Left lung (tissue), 14 donors: ENCODE measurements at places on chromosomes 2 and 18. TPM values are rescaled to one million over a fixed set of nuclear protein-coding genes. Genes with fewer than 3 reads are reported as not detected.

DNA sequence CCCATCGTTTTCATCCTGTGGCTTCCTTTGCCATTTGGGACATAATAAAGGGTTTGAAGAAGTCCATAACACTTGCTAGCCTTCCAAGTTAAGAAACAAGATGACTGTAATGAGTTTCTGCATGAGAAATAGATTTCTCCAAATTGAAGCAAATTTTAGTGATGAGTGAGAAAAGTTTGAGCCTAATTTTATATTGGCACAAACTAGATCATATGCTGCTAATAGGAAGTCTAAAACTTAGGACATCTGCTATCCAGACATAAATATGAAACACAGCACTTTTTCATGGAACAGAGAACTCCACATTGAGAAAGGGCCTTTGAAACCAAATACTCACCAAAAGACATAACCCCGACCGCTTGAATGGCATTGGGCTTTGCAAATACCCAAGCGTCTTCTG is 39.8 kb downstream of the SLC38A11 start:
- DNase-seq = no peak

The POTEF gene
- 0.17 TPM for polyA plus RNA-seq

- no peak for DNase-seq
Observed at GRCh38 chr2:222468346-222468745, 44.0 kb downstream of the SGPP2 start.

DNA sequence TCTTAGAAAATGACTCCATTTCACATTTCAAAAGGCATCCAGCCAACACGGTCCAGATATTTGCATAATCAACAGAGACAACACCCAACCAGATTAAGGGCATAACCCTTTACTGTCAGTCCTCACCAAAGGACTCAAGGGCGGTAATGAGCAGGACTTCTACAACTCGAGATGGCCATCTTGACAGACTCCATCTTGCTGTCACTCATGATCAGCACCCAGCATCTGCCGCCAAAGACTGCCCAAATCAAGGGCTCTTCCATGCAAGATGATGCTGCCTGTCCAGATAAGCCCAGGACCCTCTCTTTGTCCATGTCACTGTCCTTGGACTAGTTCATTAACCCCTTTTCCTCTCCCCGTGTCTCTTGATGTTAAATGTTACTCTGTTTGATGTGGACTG is 77.9 kb downstream of the UXS1 start:
- no peak for DNase-seq

The STPG4 gene
- polyA plus RNA-seq = 0.39 TPM

The SKA1 gene
- polyA plus RNA-seq = 7.7 TPM

The CNRIP1 gene
- 48.4 TPM for polyA plus RNA-seq

The SRD5A2 gene
- 0.26 TPM for polyA plus RNA-seq

GRCh38 chr18:79489899-79490625 is 94.3 kb downstream of the NFATC1 start:
- DNase-seq = no peak

The CD8B gene
- 0.82 TPM for polyA plus RNA-seq

DNA sequence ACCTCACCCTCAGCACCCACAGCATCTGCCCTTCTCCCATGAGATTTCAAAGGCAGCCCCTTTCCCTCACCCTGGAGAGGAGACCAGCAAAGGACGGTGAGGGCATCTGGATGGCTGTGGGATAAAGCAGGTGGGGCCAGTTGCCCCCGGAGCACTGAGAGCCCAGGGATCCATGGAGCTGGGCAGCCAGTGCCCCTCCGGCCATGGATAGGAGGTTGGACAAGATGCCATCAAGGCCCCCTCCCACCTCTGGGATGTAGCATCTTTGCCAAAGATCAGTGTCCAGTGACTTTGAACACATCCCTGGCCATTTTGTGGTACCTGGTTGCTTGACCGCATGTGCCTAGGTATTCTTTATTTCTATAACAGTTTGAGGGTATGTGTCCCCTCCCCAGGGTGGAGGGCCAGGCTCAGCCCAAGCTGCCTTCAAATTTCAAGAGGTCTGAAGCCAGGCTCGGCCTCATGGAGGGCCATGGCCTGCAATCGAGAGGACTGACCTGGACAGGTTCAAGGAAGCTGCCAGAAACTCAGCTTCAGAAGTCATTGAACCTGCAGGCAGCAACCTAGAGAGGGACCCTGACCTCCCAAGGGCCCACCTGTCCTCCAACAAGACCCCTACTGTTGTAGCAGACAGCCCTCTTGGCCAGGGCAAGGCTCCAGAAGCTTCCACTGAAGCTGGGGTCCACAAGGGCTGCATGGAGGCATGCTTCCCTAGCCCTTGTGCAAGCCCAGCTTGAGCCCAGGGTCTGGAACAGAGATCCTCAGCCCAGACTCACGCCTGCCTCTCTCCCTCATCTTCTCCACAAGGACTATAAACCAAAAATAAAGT is 55.5 kb upstream of the BIN1 start:
- DNase-seq = no peak

The STK39 gene
- polyA plus RNA-seq = 26.7 TPM
